Activated CD4-positive, alpha-beta T cell treated with anti-CD3 and anti-CD28 coated beads, Interleukin-2, amount 50 U/mL, for 1 hour (primary cell): ENCODE measurements at places on chromosomes 7 and 10.

DNA sequence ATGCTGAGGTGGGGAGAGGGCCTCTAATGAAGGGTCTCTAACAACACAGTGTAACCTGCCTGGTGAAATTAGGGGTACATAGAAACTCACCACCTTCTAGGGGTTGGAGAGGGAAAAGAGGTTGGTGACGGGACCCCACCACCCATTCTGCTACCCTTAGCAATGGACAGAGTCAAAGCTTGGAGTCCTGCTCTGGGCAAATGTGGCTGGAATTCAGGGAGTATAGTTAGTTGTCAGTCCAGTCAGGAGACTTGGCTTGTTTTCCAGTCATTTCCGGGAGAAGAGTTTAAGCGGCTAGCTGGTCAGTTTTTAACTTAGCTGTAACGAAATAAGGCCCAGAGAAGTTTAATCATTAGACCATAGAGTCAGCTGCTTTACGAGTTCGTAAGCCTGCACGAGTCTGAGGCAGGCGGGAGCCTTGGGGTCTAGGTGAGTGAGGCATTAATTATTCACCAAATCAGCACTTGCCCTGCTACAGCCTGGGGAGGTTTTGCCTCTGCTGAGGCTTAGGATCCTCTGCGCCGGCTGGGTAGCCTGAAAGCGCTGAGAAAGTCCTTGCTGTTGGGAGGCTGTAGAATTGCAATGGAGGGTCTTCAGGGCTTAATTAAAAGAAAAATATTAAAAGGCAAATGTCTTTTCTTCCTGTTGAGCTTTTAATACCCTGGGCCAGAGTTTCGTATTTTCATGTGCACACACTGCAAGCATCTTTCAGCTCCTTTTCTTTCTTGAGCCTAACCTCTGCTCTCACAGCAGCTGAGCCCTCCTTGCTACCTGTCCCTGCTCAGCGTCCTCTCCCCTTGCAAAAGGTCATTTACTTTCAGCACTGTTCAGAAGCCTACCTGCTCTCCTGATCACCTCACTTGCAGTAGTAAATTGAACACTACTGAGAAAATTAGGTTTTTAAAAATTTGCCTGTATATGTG, 1.5 kb upstream of the LAMB1 start:
- DNase-seq: no peak

DNA sequence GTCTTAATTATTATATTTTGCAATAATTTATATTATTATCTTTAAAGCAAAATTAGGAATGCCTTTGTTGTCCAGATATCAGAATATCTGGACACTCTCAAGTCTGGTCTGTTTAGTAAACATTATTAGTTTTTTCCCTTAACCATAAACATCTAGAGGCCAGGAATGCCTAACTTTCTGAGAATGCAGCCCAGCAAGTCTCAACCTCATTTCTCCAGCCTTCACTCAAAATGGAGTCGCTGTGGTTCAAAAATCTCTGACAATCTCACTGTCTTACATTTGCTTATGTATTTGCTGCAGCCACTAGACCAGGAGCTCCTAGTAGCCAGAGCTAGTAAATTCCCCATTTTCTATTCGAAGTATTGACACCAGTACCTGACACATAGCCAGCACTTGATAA, 49.7 kb upstream of the INHBA start:
- DNase-seq: no peak

GRCh38 chr10:72567421-72567820, 58.5 kb downstream of the MICU1 start:
- DNase-seq: no peak

GRCh38 chr7:157339777-157340677, 3.2 kb downstream of the DNAJB6 start:
- peak; percentile 62 for DNase-seq

- no peak for DNase-seq
These were observed 1.2 kb upstream of the SMARCD3 start for GRCh38 chr7:151249732-151250072.

- DNase-seq: no peak
These were observed 123.9 kb downstream of the ZMIZ1 start for GRCh38 chr10:79192677-79193003.

DNA sequence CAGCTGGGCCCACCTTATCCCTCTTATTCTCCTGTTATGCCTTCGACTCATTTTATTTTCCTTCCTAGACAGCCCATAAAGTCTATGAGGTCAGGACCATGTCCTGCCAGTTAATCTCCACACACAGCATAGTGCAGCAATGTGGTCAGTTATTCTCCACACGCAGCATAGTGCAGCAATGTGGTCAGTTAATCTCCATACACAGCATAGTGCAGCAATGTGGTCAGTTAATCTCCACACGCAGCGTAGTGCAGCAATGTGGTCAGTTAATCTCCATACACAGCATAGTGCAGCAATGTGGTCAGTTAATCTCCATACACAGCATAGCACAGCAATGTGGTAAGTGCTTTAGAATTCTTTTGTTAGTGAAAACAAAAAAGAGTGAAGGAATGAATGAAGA, 77.8 kb downstream of the TEX36 start:
- DNase-seq: no peak

GRCh38 chr7:8084836-8085235, 116.2 kb downstream of the GLCCI1 start:
- DNase-seq: no peak

DNA sequence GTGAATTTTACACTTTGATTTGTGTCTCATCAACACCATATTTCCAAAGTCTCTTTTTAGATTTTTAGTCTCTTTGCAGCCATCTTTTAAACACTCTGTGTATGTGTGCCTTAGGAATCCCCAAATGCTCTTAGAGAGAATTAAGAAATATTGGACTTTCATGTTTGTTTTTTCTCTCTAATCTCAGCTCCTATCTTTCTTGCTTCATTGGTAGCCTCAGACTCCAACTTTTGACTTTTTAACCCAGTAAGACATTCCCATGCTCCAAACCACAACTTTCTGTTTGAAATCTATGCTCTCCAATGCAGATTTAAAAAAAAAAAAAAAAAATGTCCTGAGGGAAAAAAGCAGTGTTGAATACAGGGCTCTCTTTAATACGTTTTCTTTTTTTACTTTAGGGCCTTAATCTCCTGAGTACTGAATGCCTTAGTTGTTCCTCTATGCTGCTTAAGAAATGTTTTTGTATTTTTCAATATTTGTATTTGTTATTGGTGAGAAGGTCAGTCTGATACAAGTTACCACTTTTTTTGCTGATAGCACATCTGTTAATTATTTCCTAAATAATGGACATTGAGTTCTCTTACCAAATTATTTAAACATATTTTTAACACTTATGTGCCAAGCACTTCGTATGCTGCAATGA, 489.9 kb downstream of the NXPH1 start:
- DNase-seq: no peak

GRCh38 chr7:137975768-137976167, 26.1 kb downstream of the CREB3L2 start:
- no peak for DNase-seq

GRCh38 chr10:103548581-103549348, 55.3 kb downstream of the NEURL1 start:
- no peak for DNase-seq

DNA sequence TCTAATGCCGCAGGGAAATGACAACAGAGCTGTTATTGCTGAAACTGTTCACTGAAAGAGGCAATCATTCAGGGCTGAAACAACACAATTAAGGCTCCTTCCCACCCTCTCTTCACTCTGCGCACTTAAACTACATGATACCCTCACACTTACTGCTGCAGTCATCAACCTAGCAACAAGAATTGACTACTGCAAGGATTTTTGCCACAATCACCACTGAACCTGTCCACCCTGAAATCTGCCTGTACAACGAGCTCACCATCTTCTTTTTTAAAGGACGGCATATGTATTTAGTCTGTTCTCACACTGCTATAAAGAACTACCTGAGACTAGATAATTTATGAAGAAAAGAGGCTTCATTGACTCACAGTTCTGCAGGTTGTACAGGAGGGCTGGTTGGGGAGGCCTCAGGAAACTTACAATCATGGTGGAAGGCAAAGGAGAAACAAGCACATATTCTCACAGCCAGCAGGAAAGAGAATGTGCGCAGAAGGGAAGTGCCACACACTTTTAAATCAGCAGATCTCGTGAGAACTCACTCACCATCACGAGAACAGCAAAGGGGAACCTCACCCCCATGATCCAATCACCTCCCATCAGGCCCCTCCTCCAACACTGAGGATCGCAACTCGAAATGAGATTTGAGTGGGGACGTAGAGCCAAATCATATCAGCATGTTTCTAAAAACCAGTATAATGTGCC, 131.7 kb downstream of the SORCS1 start:
- DNase-seq: no peak

GRCh38 chr7:112799448-112800120, 9.4 kb upstream of the TMEM168 start:
- DNase-seq: no peak

DNA sequence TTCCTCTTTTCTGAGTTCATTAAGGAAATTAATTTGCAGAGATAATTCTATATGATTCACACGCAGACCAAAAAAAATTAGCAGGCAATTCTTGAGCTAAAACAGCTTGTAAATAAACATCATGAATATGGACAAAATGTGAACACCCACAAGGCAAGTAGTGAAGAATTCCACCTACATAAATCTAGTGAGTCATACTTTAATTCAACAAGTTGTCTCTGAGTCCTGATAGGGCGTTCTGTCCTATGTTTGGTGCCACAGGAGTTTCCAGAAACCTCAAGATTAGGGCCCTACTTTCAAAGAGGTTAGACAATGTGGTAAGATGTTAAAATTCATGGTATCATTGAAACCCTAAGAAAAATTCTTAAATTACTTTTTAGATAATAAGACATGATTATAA, 122.3 kb downstream of the SGMS1 start:
- no peak for DNase-seq

DNA sequence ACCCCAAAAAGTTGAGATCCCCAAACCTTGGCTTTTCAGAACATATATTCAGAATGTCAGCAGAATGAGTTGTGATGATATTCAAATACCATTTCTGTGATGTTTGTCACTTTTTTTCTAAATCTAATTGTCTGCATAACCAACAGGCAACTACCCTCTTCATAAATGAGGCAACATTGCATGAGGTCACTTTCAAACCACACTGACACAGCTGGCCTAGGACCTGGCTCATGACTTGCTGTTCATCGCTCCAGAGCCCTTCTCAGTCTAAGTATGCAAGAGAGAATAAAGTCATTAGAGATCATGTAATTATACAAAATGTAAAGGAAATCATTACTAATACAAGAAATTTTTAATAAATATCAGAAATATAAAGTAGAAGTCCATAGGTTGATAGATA, 681.9 kb downstream of the GRM8 start:
- no peak for DNase-seq

GRCh38 chr10:13672548-13672947, 85.8 kb downstream of the PRPF18 start:
- no peak for DNase-seq

- DNase-seq: no peak
These were observed 165.8 kb upstream of the KLF6 start for GRCh38 chr10:3950676-3951275.

DNA sequence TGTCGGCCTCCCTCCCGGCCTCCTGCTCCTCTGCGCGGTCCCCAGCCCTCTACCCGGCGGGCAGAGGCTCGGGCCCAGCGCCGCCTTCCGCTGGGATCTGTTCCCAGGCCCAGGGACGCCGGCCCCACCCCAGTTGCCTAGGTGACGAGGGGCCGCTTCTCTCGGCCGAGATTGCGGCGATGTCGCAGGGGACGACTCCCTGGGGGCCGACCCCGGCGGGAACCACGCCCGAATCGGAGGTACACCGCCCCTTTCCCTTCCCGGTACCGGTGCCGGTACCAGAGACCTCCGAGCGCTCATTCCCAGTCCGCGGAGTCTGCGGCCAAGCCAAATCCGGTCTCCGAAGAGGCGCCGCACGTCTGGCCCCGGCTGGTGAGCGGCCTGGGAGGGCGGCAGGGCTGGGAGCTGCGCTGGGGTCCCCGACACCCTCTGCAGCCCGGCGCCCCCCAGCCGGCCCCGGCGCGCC, at the start of gene CABCOCO1:
Gene CABCOCO1 (plus strand): TSS at position 136 of the 466 bp plus-strand sequence. CDS start 44 bp downstream, at position 180.
- DNase-seq: no peak

- no peak for DNase-seq
These were observed 119.5 kb downstream of the TCF7L2 start for GRCh38 chr10:113069595-113069994.

GRCh38 chr7:12796397-12797127, 109.1 kb downstream of the ARL4A start:
- DNase-seq: no peak

DNA sequence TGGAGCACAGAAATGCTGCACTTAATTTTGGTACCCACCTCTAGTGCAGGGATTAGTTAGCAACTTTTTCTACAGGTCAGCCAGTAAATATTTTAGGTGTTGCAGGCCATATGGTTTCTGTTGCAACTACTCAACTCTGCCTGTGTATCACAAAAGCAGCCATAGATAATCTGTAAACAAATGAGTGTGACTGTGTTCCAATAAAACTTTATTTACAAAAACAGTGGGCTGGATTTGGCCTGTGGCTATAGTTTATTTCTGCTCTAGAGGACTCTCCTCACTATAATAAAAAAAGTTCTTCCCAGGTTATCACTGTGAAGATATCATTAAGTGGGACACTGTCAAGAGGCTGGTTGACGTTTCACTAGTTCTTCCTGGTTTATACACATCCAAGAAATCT, 65.8 kb downstream of the DNAJC12 start:
- no peak for DNase-seq

DNA sequence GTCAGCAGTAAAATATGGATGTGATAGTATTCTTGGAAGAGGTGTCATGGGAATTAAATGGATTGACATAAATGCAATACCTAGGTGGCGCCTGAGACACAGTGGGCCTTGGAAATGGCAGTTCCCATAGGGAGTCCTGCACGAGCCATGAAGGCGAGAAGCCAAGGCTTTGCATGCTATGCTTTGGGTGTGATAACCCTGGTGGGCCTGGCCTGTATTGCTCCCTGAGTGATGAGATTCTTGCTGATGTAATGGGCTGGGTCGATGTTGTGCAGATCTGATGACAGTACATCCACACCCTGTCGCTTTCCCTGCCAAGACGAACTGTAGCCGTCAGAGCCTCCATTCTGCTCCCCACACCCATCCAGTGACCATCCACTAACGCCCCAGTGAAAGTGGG, 46.4 kb downstream of the CREB5 start:
- DNase-seq: no peak

DNA sequence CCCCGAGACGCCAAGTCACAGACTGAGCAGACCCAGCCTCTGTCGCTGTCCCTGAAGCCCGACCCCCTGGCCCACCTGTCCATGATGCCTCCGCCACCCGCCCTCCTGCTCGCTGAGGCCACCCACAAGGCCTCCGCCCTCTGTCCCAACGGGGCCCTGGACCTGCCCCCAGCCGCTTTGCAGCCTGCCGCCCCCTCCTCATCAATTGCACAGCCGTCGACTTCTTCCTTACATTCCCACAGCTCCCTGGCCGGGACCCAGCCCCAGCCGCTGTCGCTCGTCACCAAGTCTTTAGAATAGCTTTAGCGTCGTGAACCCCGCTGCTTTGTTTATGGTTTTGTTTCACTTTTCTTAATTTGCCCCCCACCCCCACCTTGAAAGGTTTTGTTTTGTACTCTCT, 215.6 kb downstream of the TCF7L2 start:
- no peak for DNase-seq

DNA sequence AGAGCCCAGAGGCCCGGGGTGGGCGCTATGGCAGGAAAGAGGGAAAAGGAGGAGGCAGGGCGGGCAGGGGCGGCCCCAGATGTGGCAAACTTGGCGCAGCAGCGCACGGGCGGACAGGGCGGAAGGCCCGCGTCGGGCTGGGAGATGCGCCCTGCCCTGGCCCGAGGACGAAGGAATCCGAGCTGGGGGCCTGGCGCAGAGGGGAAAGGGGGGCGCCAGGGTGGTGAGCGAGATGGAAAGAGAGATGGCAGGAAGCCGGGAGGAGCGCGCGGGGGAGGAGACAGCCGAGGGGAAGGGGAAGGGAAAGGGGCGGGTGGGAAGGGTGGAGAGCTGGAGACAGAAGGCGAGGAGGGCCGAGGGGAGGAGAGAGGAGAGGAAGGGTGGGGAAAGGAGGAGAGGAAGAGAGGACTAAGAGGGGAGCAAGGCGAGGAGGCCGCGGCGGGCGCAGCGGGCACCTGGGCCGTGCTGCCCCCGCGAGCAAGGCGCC, at the start of gene MARVELD1:
Gene MARVELD1 (plus strand): TSS at position 392 of the 487 bp plus-strand sequence. CDS start 147 bp downstream, outside the sequence.
- DNase-seq: no peak
